ENCODE measurements at places on chromosomes 16 and 17.

DNA sequence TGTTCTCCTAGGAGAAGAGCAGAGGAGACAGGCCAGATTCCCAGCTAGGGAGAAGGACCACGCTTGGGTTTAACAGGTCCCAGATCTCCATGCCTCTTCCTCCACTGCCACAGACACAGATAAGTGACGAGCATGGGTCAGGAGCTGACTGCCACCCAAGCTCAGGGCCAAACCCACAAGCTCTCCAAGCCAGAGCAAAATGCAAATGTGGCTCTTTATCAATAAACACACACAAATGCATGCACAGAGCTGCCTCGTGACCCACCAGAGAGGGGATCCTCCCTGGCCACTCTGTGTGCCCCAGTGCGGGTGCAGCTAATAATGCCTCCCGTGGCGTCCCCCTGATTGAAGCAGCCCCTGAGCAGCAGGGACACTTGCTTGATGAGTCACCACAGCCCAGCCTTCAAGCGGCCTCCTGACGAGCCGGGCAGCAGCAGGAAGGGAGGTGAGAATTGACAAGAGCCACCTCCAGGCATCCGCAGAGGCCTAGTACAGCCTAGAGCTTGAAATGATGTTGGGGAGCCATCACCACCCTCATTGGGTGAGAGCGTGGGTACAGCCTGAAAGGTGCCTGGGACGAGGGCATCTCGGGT is 143.9 kb downstream of the CCDC182 start:
- DNase-seq: no peak

DNA sequence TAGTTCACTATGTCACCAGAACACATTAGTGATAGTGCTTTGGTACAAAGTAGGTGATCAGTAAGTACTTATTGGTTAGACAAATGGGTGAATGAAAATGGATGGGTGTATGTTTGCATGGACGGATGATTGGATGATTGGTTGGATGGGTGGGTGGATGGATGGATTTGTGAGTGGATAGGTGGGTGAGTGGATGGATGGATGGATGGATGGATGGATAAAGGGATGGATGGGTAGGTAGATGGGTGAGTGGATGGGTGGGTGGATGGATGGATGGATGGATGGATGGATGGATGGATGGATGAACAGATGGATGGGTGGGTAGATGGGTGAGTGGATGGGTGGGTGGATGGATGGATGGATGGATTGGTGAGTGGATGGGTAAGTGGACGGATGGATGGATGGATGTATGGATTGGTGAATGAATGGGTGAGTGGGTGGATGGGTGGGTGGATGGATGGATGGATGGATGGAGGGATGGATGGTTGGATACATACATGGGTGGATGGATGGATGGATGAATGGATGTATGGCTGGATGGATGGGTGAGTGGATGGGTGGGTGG is 225.3 kb upstream of the GSE1 start:
- DNase-seq: no peak

- DNase-seq: no peak
Observed at GRCh38 chr16:17101646-17102045, 369.1 kb downstream of the XYLT1 start.

GRCh38 chr17:56675876-56676660 is 82.6 kb downstream of the NOG start:
- DNase-seq: no peak

DNA sequence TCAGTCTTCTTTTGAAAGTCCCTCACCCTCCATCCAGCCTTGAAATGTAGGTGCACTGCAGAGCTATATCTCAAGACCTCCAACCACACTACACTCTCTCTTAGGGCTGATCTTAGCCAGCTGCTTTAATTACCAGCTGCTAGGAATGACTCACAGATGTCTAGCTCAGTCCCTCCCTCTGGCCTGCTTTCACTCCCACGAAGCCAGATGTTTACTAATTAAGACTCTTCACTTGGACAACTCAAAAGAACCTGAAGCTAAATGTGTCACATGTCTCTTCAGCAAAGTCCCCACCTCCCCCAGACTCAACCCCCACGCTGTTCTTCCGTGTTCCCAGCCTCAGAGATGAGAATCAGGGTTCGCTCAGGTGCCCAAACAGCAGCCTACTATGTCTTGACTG is 2.6 kb downstream of the GTF3C1 start:
- no peak for DNase-seq

- DNase-seq: no peak
Observed at GRCh38 chr17:32993977-32994376, 2.3 kb downstream of the SPACA3 start.

DNA sequence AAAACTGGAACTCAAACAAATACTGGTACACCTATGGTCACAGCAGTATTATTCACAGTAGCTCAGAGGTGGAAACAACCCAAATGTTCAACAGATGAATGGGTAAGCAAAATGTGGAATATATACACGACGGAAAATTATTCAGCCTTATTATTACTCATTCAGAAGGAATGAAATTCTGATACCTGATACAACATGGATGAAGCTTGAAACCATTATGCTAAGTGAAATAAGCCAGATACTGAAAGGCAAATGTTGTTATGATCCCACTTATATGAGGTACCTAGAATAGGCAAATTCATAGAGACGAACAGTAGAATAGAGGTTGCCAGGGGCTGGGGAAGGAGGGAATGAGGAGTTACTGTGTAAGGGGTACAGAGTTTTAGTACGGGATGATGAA is 27.1 kb upstream of the MYLK3 start:
- no peak for DNase-seq

DNA sequence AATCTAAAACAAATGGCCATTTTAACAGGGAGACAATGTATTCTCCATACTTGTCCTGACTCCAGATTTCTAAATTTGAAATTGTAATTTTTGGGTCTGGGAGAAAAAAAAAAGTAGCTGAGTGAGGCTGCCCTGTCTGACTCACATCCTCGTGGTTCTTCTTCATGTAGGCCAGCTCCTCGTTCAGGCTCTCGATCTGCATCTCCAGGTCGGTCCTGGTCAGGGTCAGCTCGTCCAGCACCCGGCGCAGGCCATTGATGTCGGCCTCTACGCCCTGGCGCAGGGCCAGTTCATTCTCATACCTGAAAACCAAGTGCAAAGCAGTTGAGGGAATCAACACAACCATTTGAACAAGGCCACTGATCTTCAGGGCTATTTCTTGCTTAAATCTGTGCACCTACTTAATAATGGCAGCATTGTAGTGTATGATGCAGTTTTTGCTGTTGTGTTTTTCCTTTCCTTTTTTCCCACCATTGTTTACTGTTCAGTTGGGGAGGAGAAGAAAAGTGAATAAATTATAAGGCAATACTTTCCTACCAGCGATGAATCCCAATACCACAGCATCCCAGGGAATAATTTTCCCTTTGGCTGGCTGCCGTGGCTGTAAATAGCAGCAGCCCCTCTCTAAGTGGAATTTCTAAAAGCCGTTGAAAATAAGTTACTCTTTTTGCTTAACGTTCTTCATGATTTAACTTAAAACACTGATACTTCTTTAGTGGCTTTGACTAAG is 2.2 kb downstream of the KRT12 start:
- no peak for DNase-seq

DNA sequence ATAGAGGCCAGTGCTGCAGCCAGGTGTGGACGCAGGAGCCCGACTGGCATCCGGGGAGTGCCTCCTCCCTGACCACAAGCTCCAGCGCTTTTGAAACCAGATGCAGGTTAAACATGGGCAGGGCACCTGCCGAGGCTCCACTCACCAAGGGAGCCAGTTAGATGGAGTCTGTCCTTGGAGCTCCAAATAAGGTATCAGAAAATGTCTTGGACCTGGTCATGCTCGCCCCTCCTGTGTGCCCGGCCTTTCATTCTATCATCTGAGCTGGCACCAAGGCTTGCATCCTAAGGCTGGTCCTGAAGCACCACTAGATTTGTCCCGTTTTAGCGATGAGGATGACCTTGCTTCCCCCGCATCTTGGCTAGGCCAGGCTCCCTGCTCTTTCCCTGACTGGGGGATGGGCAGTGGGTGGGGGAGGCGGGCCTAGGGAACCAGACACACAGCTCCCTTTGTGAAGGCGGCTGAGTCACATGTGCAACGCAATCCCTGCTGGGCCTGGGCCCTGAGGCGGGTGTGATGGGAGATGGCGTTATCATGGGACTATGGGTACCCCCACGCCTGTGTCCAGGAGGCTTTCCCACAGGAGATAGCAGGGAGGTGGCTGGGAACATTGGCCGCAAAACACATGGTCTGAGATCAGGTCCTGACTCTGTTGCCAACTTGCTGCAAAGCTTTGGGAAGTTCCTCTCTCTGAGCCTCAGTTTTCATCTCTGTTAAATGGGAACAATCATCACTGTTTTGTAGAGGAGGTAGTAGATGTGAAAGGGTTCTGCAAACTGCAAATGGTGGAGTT is 5.0 kb upstream of the ADGRG1 start:
- DNase-seq: no peak
